Neural progenitor cell (in vitro differentiated cells): ENCODE measurements at places on chromosomes 6 and 20.

DNA sequence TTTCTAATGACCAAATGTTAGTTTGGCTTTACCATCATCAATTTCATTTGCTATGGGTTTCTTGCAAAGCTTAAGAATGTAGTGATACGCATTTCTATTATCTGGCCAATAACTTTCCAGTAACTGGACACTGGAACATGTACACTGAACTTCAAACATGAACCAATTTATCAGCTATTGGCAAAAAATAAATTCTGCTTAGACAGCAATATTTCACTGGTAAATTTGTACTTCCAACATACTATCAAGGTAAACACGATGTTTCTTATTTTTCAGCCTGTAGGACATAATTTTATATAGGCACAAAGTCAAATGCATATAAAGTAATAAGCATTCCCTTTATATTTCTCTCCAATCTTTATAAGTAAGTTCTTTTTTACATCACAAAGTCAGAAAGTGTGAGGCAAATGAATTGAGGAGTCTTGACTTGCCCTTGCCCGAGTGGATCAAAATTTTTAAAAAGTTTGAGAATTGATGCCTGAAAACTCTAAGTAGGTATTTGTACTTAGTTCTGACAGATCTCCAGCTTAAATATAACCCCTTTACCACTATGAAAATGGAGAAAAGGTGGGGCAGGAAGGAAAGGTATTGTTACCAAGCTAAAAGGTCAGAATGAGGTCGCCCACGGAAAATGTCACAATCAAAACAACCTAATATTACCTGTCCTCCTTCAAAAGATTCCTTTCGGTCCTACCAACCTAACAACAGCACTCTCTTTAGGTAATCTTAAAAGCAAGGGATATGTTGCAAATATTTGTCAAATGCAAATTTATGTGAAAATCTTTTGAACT lies 41.3 kb downstream of the STK38 start:
- no peak for DNase-seq

GRCh38 chr6:47083586-47084047 lies 41.5 kb upstream of the ADGRF1 start:
- no peak for DNase-seq

- DNase-seq, result no peak
Observed at GRCh38 chr20:36177716-36178115, 23.2 kb downstream of the EPB41L1 start.

DNA sequence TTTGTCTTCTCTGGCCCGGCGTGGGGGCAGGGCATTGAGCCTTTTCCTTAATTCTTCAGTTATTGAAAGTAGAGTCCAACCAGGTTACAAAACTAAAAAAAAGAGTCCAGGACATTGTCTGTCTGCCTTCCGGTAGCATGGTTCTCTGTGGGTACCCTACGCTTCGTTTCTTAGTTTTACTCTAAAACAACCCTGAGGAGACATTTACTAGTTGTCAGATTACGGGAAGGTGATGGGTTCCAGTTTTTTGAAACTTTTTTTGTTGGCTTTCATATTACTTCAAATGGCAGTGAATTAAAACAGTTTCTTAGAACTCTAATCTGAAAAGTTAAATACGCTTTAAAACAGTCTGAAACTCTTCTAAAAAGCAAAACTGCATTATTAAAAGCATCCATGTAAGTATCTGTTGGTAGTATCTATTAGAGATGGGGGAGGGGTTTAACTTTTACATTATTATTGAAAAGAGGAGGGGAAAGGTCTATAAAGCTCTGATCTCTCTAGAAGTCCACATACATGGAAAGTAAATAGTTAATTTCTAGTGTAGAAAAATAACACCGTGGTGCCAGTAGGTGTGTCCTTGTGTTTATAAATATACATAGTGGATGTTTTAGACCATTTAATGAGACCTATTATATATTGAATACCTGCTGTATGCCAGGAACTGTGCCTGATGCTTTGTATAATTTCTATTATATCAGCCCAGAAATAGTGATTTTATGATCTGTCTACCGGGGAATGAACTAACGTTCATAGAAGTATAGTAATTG lies 2.2 kb downstream of the BICRAL start:
- DNase-seq, result no peak

- DNase-seq, result no peak
Observed at GRCh38 chr20:62832212-62832922, 15.5 kb downstream of the COL9A3 start.

DNA sequence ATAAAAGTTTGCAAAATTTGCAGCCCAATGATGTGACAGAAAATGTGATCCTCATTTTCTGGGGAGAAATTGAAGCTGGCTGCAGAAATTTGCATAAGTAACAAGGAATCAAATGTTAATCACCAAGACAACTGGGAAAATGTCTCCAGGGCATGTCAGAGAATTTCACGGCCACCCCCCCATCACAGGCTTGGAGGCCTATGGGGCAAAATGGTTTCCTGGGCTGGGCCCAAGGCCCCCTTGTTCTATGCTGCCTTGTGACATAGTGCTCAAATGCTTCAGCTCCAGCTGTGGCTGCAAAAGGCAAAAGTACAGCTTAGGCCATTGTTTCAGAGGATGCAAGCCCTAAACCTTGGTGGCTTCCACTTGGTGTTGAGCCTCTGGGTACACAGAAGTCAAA lies 1202.6 kb downstream of the EPHA7 start:
- DNase-seq, result no peak

DNA sequence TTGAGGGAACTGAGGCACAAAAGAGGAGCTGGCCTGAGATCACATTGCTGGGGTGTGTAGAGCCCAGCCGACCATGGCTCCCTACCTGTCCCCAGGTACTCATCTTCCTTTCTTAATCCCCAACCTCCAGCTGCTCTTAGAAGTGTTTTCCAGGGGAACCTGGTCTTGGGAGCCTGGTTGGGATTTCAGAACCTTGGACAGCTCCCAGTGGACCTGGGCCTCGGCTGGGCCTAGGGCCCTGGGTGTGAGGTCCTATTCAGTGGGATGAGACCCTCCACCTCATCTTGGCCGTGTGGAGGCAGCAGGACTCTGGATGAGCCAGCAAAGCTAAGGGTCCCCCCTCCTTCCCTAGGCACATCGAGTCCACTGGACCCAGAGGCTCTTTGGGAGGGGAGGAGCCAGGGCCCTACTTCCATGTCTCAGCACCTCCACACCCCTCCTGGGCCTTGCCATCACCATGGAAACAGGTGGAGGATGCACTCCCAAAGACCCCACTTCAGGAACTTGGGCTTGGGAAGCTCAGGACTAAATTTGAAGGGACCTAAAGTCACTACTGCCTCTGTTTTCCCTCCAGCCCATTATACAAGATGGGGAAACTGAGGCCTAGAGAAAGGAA lies 38.5 kb downstream of the DLGAP4 start:
- DNase-seq, result peak; percentile 92

DNA sequence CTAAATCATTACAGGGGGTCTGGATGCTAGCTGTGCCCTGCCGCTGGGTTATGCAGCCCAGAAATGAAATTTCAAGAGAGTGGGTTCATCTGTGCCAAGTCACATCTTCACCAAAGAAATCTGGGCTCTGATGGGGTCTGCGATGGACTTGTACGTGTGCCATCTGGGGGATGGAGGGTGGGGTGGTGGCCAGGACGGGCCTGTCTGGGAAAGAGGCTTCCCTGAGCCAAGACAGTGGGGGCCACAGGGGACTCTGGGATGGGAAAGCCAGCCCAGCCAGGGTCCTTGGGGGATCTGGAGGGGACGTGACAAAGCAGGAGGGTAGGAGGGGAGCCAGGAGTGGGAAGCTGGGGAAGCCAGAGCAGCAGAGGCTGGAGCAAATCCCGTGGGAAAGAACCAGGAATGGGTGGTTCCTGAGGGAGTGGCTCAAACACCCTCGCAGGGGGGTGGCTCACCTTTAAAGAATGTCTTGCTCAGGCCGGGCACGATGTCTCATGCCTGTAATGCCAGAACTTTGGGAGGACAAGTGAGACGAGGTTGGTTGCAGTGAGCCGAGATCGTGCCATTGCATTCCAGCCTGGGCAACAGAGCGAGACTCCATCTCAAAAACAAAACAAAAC lies 36.3 kb upstream of the SULF2 start:
- DNase-seq, result no peak

DNA sequence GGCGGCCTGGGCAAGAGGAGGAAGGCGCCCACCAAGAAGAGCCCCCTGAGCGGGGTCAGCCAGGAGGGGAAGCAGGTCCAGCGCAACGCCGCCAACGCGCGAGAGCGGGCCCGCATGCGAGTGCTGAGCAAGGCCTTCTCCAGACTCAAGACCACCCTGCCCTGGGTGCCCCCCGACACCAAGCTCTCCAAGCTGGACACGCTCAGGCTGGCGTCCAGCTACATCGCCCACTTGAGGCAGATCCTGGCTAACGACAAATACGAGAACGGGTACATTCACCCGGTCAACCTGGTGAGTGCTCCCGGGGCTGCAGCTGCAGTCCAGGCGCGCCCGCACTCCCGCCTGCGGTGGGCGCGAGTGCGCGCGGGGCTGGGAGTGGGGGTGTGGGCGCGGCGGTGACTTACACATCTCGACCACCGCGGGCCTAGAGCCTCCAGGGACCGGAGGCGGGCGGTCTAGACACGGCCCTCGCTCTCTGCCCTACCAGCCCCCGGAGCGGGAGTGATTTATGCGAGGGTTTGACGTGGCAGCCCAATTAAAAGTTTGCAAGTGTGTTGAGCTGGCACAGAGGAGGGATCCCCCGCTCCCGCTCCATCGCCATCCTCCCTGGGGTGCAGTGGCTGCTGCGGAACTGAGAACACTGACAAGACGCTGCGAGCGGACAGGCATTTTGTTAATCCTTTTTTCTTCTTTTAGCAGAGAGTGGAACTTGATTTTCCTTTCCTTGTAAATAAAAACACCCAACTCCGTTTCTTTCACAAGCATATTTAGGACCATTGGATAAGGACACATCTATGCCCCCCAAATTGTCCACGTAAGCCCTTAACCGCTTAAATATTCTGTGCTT lies 867 bp downstream of the TCF21 start:
- peak; percentile 79 for DNase-seq

- DNase-seq, result no peak
Observed at GRCh38 chr6:88208726-88209125, 42.6 kb upstream of the CNR1 start.

GRCh38 chr6:45727819-45728449 lies 287.7 kb downstream of the CLIC5 start:
- DNase-seq, result no peak

- no peak for DNase-seq
Observed at GRCh38 chr20:32227744-32228688, 20.3 kb downstream of the POFUT1 start.

DNA sequence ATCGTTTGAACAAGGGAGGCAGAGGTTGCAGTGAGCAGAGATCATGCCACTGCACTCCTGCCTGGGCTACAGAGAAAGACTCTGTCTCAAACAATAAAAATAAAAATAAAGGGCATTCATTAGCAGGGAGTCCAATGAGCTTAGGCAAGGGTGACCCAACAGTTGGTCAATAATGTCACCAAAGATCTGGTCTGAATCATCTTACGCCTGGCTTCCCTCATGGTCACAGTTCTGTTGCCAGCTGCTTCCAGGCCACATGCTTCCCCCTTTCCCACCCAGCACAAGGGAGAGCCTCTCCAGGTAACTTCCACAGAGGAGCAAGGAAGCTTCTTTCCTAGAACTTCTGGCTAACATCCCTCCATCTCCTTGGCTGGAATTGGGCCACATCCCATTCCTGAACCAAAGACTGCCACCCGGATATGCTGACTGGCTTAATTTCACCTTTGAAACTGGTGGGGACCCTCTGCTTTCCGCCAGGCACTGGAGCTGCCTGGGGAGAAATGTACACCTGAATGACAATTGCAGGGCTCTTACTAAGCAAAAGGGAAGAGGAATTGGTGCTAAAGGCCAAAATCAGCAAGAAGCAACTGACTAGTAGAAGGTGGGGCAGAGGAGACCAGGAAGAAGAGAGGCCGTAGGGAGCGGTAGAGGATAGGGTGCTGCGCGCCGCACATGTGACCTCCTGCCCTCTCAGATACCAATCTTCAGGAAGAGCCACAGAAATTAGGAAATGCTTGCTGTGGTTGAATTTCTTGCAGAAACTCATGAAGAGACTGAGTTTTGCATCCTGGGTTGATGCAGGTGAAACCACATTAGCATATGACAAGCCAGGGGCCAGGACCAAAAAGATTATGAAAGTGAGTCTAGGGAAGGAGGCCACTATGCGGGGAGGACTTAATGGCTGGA lies 8.3 kb upstream of the SCML4 start:
- no peak for DNase-seq

GRCh38 chr20:62768234-62768546 lies 28.1 kb upstream of the MRGBP start:
- no peak for DNase-seq

GRCh38 chr6:37492991-37493660 lies 6.6 kb downstream of the CCDC167 start:
- no peak for DNase-seq

GRCh38 chr20:7924692-7925091 lies 15.6 kb downstream of the HAO1 start:
- DNase-seq, result no peak

GRCh38 chr6:53582963-53583362 lies 38.1 kb upstream of the GCLC start:
- DNase-seq, result no peak

- peak; percentile 88 for DNase-seq
Observed at GRCh38 chr20:58481481-58482021, 33.6 kb downstream of the APCDD1L start.

DNA sequence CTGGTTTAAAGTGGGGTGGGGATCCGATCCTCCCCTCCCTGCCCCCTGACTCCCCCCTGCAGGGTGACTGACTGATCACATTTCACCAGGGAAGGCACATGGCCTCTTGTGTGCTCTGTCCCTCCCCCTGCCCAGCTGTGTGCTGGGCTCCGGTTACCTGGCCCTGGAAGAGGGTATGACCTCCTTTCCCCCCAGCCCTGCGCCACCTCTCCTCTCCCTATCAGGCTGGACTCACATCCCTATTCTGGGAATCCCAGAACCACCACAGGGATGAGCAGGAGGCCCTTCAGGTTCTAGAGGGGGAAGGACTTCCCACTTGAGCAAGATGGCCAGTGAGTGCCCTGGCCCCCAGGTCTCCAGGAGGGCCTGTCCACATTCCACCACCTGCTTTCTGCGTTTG lies 2.1 kb upstream of the IP6K3 start:
- peak; percentile 47 for DNase-seq

- DNase-seq, result no peak
Observed at GRCh38 chr6:121660277-121660676, 224.8 kb downstream of the GJA1 start.
